ENCODE measurements at places on chromosomes 6 and 20. TPM values are rescaled to one million over a fixed set of nuclear protein-coding genes. Genes with fewer than 3 reads are reported as not detected.

Gene HDGFL1
- total RNA-seq, result not detected

Gene GPSM3
- total RNA-seq, result 1.5 TPM

Gene FAM217A
- total RNA-seq, result not detected

Gene OR2J3
- not detected for total RNA-seq

Gene MEI4
- not detected for total RNA-seq

Gene RARS2
- 53.8 TPM for total RNA-seq

Gene HLA-G
- total RNA-seq, result not detected

Gene HLA-C
- total RNA-seq, result 118 TPM

Gene SDCBP2
- 2.3 TPM for total RNA-seq

Gene GABRR1
- total RNA-seq, result not detected

Gene TUBB1
- total RNA-seq, result not detected

Gene ANKS1A
- 9.0 TPM for total RNA-seq

Gene PTCRA
- total RNA-seq, result not detected

Gene CHD6
- total RNA-seq, result 20.9 TPM

All from regular cardiac myocyte (primary cell).